Renal cortex interstitium (tissue), 15 donors: ENCODE measurements at places on chromosomes 11 and 22.

DNA sequence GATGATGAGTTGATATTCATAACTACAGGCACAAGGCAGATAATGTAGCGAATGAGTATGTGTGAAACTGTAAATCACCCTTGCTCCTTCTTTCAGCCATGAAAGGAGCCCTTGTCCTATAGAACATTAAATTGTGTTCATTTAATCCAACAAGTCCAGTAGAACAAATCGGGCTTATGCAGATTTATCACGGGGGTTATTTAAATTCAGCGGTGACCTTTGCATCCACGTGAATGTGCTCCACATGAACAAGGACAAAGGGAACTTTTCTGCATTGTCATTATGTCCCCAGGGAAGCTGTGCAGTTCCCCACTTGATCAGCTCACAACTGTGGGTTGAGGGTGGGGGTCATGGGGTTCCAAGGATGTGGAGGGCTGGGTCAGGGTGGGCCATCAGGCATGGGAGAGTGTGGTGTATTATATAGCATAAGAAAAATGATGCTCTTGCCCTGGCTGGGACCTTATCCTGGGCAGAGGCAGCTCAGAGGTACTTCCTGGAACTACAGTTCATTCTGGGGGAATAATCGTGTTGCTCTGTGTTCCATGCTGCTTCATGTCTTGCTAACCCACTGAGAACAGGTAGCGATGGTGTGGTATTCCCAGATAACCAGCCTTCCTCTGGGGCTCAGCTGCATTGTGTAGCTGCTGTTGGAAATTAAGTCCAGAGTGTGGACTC lies 306.6 kb downstream of the FAT3 start:
- no peak for DNase-seq

DNA sequence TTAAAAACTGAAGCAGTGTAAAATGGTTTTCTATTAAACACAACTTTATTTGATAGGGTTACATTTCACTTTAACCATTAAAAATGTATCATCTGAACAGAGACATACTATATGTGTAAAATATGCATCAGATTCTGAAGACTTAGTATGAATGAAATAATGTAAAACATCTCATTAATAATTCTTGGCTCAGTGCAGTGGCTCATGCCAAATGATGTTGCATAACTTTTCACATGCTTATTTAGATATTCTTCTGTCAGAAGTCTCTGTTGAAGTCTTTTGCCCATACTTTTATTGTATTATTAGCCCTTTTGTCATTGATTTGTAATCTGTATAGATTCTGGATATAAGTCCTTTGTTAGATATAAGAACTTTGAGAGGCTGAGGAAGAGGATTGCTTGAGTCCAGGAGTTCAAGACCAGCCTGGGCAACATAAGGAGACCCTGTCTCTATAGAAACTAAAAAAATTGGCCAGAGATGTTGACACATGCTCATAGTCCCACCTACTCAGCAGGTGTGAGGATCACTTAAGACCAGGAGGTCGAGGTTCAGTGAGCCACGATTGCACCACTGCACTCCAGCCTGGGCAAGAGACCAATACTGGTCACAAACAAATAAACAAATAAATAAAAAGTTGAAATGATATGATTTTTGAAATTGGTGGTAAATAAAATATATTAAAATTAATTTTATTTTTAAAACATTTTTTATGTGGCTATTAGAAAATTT lies 73.8 kb upstream of the PARVA start:
- no peak for DNase-seq

GRCh38 chr11:7548659-7549274 lies 35.0 kb downstream of the PPFIBP2 start:
- no peak for DNase-seq

- no peak for DNase-seq
Observed at GRCh38 chr22:35357883-35358621, 22.8 kb upstream of the HMOX1 start.

GRCh38 chr22:28801845-28802594 lies 1.7 kb upstream of the XBP1 start:
- no peak for DNase-seq

DNA sequence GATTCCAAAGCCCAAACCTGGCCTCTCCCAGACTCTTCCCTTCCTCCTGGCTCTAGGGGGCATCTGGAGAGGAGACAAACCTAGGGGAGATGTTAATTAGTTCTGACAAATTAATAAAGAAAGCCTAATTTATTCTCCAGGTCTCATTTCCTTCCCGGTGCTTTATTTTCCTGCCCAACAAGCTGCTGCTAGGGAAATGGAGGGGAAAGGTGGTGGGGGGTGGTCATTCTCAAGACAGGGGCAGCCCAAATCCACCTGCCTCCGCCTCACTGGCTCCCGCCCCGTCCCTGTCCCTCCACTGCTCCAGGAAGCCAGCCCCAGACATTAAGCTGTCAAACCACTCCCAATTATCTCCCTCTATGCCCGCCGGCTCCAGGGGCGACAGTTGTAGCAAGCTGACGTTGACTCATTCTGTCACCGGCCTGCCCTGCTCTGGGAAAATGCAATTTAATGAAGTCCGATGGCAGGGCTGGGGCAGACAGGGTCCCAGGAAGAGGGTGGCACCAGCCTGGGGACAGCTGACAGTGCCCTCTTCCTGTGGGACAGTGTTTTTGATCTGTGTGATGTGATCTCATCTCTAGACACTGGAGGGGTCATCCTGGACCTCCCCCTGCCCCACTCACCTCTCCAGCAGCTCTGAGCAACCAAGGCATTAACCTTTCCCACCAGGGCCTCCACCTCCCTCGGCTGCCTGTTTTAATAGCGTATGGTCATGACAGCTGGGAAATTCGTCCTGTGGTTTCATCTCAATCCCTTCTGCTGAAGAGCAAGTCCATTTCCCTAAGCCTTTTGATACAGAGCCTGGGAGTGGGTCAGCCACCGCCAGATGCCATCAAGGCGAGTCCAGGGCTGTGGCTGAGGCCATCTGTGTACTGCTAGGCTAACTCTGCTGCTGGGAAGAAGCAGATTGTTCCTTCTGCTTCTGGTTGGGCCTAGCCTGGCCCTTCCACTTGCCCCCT lies 27.1 kb downstream of the NECTIN1 start:
- no peak for DNase-seq

DNA sequence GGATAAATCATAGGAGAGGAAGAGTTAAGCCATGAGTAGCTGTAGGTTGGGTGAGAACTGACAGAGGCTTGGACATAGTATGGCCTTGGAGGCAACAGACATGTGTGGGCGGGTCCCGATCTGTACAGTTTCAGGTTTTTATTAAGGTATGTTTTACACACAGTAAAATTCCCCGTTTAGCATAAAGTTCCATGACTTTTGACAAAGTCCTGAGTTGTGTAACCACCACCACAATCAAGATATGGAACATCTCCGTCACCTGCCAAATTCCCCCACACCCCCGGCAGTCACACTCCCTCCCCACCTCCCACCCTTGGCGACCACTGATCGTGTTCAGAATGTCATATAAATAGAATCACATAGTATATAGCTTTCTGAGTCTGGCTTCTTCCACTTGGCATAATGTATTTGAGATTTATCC lies 68.1 kb downstream of the GRIK4 start:
- DNase-seq, result no peak

GRCh38 chr11:64090806-64091516 lies 55.2 kb downstream of the FLRT1 start:
- no peak for DNase-seq

- no peak for DNase-seq
Observed at GRCh38 chr11:9056467-9056866, 34.9 kb downstream of the SCUBE2 start.

DNA sequence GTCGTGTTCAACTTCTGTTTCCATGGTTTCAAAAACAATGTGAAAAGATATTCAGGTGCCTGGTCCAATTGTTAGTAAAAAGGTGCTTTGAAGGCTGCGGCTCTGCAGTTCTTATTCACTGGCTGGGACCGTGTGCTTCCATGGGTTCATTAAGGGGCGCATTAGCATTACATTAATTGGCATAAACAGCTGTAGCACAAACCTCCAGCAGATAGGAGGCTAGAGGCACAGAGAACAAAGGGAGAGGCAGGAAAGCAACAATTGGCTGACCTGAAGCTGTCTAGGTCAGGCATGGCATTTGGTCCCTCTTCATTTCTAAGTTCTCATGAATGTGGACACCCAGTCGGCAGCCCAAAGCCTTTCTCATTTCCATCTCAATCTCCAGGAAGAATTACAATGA lies 16.6 kb downstream of the PAK1 start:
- no peak for DNase-seq

DNA sequence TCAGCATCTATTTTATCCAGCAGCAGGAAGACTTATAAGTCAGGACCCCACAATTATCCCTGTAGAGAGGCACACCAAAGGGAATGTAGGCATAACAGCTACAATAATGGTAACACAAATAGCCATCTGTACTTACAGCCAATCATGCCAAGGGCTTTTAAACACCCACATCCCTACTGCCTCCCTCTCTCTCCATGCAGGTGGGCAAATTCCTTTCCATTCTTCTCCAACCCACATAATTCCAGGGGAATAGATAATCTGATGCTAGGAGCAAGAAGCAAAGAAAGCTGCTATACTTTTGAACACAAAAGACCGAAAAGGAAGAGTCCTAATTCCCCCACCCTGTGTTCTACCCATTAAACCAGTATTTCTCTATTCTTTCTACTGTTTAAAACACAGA lies 46.7 kb downstream of the RBFOX2 start:
- no peak for DNase-seq

DNA sequence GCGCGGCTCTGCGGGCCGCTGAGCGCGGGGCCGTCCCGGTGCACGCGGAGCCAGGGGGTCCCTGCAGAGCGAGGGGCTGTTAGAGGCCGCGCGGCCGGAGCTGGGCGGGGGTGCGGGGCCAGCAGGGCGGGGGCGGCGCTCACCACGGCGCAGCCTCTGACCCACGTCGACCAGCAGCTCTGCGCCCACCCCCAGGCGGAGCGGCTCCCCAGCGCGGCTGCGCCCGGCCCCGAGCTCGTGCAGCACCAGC lies 385 bp upstream of the SCO2 start:
- DNase-seq, result no peak

GRCh38 chr11:73423506-73423905 lies 47.3 kb downstream of the RELT start:
- no peak for DNase-seq

- no peak for DNase-seq
Observed at GRCh38 chr11:122156940-122157382, 40.9 kb upstream of the BLID start.

DNA sequence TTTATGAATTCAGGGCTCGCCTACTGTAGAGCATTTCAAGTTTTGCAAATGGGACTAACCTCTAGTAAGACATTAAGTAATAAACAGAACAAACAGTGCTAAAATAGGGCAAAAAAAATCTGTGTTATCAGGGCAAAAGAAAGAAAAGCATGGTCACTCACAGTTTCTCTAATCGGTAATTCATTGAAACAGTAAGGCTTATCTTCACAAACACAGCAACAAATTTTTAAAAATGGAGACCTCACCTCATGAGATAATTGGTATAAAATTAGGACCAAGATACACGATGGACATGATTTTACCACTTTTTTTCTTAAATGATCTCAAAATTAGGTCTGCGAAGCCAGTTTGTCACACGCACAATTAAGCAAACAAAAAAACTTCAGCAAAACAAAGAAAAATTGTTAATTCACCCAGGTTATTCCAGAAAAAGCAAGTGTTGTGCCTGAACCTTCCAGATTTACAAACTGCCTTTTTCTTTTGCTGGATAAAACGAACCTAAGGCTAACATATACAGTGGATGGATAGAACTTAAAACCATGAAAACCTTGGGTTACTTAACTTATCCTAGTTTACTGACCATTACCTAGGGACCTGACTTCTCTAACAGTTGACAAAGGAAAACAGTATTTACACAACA lies 1.4 kb downstream of the TMEM123 start:
- DNase-seq, result no peak

DNA sequence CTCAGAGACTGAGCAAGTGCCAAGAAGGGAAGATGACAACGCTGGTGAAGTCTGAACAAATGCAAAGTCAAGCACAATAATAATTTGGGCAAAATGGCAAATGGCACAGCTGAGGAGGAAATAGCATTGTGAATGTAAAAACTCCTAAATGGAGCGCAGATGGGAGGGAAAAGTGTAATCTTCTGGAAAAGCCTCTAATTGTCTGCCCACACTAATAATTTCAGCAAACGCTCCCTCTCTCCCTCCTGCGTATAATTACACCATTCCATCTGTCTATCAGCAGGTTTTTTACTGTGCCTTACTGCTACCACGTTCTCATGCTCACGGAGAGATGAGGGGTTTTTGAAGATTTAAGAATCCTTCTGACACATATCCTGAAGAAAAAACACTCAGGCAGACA lies 302.6 kb downstream of the KIRREL3 start:
- DNase-seq, result no peak

GRCh38 chr11:19320827-19321226 lies 80.1 kb upstream of the E2F8 start:
- DNase-seq, result no peak

DNA sequence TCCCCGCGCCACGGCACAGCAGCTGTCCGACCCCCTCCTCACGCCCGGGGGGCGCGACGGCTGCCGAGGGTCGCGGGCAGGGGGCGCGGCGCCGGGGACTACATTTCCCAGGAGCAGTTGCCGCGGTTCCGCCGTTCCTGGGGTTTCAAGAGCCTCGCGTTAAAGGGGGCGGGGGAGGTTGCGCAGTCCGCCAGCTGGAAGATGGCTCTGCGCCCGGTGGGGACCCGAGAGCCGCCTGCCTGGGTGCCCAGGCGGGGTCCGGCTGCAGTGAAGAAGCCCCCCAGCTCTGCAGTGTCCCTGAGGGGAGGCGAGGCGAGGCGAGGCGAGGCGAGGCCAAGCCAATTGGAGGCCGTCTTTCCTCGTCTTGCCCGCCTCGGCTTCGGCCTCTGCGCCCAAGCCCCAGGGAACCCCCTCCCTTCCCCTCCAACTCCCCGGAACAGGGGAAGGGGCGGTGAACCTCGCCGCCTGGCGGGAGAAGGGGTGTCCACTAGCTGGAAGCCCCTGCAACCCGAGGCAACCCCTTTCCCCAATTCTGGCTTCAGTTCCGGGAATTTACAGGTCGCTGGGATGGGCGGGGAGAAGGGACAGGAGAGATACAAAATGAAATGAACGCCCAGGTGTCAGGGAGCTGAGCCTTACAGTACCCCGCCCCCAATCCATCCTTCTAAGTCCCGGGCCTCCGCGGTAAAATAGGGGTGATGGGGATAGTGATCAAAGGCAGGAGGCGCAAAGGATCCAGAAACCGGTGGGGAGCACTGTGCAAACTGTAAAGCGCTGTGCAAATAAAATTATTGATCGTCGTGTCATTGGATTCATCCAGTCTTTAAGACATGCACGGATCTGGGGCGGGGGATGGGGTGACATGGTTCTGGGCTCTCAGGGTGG lies 5.2 kb upstream of the GCAT start:
- DNase-seq, result no peak

DNA sequence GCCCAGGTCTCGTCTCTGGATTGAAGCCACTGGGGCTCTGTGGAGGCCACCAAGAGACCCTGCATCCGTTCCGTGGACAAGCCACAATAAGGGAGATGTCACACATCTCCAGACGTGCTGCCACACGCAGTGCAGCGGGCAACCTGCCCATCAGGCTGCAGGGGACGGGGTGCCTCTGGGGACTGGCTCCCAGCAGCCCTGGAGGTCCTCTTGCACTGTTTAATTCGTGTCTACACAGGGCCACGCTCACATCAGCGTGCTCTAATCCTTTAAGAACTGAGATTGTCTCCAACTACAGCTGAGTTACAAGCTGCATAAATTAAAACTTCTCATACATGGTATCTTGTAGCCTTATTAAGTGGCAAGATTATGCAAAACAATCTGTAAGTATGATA lies 1232.2 kb downstream of the BRD1 start:
- DNase-seq, result no peak
